ENCODE measurements at places on chromosomes 3 and 15.

DNA sequence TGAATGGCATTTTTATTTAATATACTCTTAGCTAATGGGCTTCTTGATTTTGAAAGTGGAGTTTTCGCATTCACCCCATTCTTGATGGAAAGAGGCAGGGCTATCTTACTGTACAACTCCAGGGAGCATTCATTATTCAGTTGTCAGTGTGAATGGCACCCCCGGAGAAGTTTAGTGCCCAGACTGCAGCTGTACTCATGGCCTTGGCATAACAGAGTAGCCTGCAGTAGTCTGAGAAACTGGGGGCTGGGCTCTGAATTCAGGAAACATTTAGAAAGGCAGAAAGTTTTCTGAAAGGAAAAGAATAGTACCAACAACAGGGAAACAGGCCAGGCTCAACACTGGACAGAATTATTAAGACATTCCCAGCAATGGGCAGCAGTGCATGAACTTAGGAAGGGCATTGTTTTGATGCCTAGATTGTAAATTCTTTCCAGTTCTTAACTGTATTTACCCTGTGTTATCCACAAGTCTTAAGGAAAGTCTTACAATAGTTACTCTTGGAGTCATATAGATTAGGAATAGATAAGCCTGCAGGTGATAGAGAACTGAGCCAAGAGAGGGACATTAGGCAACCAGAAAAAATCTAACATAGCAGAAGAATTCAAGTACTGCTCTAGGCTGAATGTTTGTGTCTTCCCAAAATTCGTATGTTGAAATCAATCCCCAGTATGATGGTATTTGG, 44.4 kb downstream of the TIPARP start:
- DNase-seq, result no peak

DNA sequence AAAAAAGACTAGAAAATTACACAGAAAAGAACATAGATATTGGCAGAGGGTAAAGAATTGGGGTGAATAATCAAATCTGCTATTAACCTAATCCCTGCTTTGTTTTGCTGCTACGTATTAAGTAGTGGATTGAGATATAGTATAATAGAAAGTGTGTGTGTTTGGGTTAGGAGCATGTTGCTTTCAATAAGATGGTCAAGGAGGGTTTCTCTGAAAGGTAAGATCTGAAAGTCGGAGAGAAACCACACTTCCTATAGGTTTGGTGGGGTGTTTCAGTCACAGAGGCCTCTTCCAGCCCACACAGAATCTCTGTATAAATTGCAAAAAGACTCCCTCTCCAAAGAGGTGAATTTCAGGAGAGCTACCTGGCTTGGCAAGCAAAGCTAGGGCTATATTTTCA, 345.7 kb upstream of the SATB1 start:
- DNase-seq, result no peak

DNA sequence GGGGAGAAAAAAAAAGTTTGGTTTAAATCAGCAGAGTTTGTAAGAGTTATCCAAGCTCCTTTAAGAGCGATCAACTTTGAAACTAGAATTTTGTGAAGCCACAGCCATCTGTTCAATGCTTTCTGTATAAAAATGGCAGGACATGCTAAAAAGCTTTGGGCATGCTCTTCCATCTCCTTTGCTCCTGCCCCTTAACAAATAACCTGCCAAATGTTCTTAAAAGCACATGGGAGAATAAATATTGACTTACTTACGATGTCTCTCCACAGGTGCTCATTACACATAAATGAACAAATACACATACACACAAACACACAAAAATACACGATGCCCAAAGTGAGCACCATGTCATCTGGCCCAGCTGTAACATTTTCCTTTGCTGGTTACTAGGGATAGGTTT, 211.8 kb upstream of the DPH6 start:
- no peak for DNase-seq

DNA sequence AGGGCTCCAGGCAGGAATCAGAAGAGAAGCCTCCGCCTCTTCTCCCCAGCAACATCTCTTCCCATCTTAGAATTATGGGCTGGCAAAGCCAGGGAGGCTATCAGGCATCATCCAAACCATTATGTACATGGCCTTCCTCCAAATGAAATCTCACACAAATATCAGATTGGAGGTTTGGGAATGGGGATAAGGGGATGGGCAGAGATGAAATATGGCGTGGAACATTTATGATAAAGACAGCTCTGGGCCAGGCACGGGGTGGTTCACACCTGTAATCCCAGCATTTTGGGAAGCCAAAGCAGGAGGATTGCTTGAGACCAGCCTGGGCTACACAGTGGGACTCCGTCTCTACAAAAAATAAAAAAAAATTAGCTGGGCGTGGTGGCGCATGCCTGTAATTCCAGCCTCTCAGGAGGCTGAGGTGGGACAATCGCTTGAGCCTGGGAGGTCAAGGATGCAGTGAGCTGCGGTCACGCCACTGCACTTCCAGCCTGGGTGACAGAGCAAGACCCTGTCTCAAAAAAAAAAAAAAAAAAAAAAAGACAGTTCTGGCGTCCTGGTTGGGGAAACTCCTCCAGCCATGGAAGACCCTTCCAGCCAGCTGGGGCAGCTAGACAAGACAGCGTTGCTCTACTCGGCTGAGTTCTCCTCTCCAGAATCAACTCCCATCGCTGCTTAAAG, 36.6 kb downstream of the CPN2 start:
- DNase-seq, result no peak

- no peak for DNase-seq
Measured at GRCh38 chr15:101368086-101368780, 73.2 kb upstream of the SNRPA1 start.

GRCh38 chr15:66862111-66862939, 160.3 kb downstream of the SMAD6 start:
- DNase-seq, result no peak

GRCh38 chr3:64687086-64687780, 567 bp downstream of the ADAMTS9 start:
- no peak for DNase-seq

- DNase-seq, result no peak
Measured at GRCh38 chr3:4225005-4225471, 78.1 kb upstream of the SETMAR start.

DNA sequence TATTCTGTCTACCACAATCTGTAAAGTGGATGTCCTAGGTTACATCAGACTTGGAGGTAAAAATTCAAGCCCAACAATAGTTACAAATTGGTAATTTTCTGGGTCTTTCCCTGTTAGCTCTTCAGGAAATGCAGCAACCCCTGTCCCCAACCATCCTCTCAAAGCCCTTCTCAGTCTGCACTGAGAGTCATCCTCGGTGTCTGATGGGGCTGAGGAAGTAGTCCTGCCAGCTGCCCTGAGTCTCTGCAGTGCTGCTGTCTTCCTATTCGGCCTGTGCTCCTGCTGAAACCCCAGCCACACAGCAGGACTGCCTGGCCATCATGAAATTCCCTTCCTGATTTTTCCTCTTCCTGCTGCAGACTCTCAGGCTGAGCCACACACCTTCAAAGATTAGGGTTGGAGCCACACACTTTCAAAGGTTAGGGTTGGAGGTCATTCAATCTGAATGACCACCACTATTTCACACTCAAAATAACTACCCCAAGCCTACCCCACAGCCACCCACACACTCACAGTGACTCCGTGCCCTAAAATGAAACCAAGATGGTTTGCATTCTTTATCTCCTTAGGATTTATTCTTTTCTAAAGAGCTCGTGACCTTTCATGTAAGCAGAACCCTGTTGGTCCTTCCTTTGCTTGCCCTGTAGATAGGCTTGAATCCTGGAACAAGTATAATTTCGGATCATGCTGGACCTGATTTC, 17.6 kb downstream of the TRIM42 start:
- no peak for DNase-seq

DNA sequence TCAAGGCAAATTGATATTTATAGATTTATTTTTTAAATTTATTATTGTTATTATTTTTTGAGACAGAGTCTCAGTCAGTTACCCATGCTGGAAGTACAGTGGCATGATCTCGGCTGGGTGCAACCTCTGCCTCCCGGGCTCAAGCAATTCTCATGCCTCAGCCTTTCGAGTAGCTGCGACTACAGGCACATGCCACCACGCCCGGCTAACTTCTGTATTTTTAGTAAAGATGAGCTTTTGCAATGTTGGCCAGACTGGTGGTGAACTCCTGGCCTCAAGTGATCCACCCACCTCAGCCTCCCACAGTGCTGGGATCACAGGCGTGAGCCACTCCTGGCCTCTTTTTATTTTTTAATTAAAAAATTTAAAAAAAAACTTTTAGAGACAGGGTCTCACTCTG, 19.0 kb downstream of the SPG21 start:
- no peak for DNase-seq

DNA sequence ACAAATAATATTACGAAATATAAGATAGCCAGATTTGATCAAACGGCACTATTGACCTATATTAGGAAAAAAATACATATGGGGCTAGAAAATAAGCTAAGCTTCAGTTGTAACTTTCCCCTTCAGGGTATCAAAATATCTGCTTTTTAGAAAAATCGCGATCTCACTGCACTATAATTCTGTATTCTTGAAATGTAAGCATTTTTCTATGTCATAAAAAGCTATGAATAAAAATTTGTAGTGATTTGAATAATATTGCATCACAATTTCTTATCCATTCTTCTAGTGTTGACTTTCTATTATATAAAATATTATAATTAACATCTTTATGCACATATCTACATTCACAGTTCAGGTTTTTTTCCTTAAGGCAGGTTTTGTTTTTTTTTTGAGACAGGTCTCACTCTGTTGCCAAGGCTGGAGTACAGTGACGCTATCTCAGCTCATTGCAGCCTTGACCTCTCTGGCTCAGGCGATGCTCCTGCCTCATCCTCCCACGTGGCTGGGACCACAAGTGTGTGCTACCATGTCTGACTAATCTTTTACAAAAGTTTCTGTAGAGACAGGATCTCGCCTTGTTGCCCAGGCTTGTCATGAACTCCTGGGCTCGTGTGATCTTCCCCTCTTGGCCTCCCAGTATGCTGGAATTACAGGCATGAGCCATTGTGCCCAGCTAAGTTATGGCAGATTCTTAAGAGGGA, 21.6 kb downstream of the EMC4 start:
- no peak for DNase-seq

DNA sequence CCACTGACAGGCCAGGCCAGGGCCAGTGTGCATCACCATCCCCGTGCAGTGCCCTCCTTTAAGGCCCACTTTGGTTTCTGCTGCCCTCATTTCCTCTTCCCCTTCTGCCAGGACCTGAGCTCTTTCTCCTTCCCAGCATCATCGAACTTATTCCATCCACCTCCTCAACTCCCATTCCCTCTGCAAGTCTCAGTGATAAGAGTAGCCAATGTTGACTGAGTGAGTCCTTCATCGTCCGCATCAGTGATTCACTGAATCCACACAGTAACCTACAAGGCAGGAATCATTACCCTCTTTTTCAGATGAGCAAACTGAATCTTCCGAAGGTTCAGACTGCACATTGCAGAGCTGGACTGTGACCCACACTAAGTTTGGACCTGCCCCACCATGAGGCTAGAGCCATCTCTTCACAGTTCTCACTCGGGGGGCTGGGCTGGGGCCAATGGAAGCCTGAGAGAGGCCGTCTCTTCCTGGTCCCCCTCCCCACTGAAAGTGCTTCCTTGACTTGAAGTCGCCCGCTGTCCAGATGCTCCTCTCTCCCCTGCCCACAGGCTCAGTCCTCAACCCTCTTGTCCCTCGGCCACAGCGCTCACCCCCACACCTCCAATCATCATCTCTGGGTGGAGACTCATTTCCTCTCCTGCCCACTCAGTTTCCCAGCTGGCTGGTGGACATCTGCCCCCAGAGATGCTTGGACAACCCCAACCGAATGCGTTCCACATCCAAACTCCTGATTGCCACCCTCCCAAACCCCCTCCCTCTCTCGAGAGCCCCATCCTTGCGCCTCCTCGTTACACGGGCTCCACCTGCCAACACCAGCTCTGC, 15.2 kb upstream of the ANPEP start:
- DNase-seq, result no peak

DNA sequence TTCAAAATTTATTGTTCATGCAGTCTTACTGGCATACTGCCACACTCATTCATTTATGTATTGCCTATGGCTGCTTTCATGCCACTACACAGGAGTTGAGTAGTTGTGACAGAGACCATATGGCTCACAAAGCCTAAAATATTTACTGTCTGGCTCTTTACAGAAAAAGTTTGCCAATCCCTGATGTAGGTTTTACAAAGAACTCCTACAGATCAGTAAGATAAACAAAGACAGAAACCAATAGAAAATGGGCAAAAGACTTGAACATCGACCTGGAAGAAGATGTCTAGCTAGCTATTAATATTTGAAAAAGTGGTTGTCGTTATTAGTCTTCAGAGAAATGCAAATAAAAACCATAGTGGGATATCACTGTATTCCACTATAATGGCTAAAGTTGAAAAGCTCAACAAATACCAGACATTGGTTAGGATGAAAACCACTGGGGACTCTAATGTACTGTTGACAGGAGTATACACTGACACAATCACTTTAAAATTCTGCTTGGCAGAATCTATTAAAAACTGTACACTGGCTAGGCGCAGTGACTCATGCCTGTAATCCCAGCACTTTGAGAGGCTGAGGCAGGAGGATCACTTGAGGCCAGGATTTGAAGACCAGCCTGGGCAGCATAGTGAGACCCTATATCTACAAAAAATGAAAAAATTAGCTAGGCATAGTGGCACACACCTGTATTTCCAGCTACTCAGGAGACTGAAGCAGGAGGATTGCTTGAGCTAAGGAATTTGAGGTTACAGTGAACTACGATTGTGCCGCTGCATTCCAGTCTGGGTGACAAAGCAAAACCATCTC, 87.7 kb downstream of the NEO1 start:
- DNase-seq, result no peak

DNA sequence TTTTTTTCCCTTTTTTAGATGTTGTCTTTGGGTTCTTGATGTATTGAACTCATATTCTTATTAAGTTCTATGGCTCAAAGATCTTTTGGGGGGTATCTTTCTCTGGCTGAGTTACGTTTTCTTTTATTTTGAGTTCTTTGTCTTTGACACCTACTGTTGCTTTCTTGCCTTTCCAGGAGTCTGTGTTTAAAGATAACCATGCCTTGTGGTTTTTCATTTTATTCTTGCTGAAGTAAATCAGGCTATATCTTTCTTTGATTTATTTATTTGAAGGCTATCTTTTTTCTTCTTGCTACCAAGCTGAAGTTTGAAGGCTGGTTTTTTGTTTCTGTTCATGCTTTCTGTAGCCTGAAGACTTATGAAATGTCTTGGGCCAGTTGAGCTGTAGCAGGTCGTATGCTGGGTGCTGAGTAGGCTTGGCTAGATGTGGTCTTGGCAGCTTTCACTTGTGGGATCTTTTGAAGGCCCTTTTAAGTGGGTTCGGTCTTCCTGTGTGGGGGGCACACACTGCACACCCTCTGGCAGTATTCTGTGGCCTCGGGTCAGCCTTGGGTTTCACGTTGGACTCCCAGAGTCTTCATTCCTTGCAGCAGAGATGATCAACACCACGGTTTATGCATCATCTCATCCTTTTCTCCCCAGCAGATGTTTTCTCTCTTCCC, 17.5 kb downstream of the SLCO3A1 start:
- no peak for DNase-seq

- DNase-seq, result no peak
Measured at GRCh38 chr15:56749982-56750381, 16.7 kb upstream of the ZNF280D start.

- no peak for DNase-seq
Measured at GRCh38 chr3:38805765-38806386, 10.1 kb downstream of the SCN10A start.

- DNase-seq, result no peak
Measured at GRCh38 chr3:138938056-138938876, 8.7 kb downstream of the FOXL2 start.
